ENCODE measurements at places on chromosomes 5 and 9. TPM values are rescaled to one million over a fixed set of nuclear protein-coding genes. Genes with fewer than 3 reads are reported as not detected.

SWI5 gene
- polyA plus RNA-seq = 34.4 TPM

ITGA2 gene
- polyA plus RNA-seq = 0.86 TPM

SLC34A3 gene
- polyA plus RNA-seq = not detected

LCNL1 gene
- polyA plus RNA-seq = 0.19 TPM

SHC3 gene
- polyA plus RNA-seq = 0.05 TPM

PCDHGA4 gene
- 3.8 TPM for polyA plus RNA-seq

TRPM6 gene
- polyA plus RNA-seq = 0.18 TPM

TMEM252 gene
- not detected for polyA plus RNA-seq

KIAA0825 gene
- 1.5 TPM for polyA plus RNA-seq

GKAP1 gene
- 13.7 TPM for polyA plus RNA-seq

EGR1 gene
- polyA plus RNA-seq = 361 TPM

ECSCR gene
- polyA plus RNA-seq = 32.8 TPM

OGN gene
- 217 TPM for polyA plus RNA-seq

CSNK1A1 gene
- 136 TPM for polyA plus RNA-seq

CORO2A gene
- polyA plus RNA-seq = 0.33 TPM

ACTBL2 gene
- polyA plus RNA-seq = not detected

ANKRD18A gene
- polyA plus RNA-seq = 0.23 TPM

TNFSF8 gene
- polyA plus RNA-seq = 5.2 TPM

AGXT2 gene
- not detected for polyA plus RNA-seq

All from ovary (tissue), 10 donors.